ENCODE measurements at places on chromosomes 16 and 17.

DNA sequence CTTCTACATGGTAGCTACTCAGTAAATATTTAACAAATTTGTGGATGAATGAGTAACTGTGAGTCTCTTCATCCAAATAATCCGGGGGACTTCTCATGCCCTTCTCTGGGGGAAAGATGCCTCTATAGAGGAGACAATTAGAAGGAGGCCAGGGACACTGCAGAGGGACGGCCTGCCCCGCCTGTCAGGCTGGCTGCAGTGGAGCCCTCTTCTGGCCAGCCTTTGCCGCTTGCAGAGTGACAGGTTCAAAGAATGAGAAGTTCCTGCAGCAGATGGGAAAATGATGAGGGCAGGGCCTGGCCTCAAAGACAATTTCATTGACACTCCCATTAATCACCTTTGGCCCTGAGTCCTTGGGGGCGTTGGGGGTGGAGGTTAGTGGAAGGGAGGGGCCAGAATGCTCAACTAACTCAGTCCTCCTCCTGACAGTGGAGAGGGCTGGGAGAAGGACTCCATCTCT, 339.0 kb downstream of the MAF start:
- no peak for DNase-seq

DNA sequence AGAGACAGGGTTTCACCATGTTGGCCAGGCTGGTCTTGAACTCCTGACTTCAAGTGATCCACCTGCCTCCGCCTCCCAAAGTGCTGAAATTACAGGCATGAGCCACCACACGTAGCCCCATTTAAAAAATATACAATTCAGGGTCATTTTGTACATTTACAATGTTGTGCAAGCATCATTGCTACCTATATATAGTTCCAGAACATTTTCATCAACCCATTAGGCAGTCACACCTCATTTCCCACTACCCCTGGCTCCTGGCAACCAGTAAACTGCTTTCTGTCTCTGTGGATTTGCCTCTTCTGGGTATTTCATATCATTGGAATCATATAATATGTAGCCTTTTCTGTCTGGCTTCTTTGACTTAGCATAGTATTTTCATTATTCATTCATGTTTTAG, 6.7 kb downstream of the LRRC36 start:
- no peak for DNase-seq

DNA sequence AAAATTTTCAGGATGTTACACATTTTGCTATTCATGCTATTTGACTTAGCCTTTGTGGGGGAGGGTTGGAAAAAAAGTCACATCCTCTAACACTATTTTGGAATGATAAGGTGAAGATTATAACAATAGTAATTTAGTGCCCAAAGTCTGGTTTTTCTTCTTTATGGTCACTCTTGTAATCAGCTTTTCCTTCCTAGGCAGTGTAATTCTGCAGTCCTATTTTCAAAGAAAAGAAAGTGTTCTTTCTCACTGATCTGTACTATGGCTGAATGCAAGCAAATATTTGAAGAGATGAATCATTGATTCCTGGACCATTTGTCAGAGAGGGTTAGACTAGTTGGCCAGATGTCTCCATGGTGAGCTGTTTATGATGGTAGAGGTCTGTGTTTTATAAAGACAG, 8.4 kb downstream of the RSPRY1 start:
- DNase-seq = no peak

DNA sequence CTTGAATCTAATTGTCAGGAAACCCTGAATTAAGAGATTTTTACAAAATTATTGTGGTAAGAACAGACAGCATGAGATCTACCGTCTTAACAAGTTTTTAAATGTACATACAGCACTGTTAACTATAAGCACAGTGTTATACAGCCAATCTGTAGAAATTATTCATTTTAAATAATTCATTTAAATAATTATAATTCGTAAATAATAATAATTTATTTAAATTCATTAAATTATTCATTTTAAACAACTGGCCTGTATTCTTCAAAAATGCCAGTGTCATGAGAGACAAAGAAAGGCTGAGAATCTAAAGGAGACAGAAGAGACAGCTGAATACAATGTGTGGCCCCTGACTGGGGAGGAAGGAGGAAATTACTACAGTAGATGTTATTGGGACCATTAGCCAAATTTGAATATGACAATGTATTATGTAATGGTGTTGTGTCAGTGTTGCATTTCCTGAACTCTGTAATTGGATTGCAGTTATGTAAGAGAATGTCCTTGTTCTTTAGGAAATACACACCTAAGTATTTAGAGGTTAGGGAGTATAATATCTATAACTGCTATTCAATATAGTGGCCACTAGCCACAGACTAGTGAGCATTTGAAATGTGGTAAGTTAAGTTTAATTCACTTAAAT, 2.3 kb downstream of the RSAD1 start:
- no peak for DNase-seq

DNA sequence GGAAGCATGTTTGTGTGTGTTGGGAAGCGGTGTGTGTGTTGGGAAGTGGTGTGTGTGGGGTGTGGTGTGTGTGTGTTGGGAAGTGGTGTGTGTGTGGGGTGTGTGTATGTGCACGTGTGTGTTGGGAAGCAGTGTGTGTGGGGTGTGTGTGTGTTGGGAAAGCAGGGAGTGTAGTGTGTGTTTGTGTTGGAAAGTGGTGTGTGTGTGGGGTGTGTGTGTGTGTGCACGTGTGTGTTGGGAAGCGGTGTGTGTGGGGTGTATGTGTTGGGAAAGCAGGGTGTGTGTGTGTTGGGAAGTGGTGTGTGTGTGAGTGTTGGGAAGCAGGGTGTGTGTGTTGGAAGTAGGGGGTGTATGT, 785 bp upstream of the NOD2 start:
- DNase-seq = no peak

DNA sequence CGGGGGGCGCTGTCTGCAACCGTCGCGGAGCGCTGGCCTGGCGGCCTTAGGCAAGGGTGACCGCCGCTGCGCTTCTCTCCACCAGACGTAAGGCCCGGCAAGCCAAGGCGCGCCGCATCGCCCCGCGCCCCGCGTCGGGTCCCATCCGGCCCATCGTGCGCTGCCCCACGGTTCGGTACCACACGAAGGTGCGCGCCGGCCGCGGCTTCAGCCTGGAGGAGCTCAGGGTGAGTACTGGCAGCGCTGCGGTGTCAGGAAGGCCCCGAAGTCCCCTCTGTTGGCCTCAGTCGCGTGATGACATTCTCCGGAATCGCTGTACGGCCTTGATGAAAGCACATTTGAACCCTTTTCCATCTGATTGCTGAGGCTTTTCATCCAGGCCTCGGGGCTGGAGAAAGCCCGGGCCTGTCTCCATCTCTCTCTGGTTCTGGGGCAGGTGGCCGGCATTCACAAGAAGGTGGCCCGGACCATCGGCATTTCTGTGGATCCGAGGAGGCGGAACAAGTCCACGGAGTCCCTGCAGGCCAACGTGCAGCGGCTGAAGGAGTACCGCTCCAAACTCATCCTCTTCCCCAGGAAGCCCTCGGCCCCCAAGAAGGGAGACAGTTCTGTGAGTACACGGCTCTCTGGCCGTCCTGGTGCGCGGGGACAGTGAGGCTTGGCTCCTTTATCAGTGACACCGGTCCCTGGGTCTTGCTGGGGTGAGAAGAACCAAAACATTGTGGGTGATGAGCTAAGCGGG, 831 bp downstream of the RPL13 start:
- no peak for DNase-seq
